ENCODE measurements at places on chromosomes 1 and 21.

- DNase-seq, result no peak
These were observed 2.8 kb upstream of the ATF3 start for GRCh38 chr1:212605441-212606394.

DNA sequence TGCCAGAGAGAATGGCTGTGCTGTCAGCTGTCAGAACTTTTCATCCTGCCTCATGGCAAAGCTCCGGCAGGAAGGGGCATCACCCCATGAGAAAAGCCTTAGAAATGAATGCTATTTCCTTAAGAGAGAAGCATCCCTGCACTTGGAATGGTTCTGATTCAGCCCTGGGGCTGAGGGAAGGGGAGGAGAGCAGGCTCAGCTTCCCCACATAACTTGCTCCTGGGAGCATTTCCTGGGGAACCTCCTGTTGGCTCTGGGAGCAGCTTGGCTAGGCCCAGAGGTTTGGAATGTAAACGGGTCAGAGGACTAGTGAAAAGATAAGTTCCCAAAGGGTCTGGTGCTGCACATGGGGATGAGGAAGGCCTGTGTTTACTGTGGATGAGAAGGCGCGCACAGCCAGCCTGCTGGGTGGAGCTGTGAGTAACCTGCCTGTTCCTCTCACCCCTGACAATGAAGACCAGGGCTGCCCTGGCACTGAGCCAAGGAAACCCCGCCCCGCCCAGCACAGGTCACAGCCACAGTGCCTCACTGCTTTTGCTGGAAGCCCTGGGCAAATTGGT lies 5.0 kb downstream of the PRELP start:
- DNase-seq, result no peak

DNA sequence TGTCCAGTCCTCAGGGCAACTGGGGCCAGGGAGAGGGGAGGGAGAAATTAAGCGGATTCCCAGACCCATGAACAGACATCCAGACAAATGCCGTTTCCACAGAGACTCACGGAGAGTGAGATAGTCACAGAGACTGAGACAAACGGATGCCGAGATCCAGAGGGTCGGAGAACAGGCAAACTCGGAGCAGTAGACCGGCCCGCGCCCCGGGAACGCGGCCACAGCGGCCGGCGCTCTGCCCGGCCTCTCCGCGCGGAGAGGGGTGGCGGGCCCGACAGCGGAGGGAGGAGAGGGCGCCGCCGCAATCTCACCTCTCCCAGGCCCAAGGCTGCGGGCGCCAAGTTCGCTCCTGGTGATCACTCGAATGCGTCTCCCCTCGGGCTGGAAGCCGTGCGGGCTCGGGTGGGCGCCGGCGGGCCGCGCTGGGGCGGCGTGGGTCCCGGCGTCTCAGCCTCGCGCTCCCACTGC lies 831 bp upstream of the FOXD2 start:
- no peak for DNase-seq

- no peak for DNase-seq
These were observed 40.9 kb upstream of the RALGPS2 start for GRCh38 chr1:178684111-178684510.

DNA sequence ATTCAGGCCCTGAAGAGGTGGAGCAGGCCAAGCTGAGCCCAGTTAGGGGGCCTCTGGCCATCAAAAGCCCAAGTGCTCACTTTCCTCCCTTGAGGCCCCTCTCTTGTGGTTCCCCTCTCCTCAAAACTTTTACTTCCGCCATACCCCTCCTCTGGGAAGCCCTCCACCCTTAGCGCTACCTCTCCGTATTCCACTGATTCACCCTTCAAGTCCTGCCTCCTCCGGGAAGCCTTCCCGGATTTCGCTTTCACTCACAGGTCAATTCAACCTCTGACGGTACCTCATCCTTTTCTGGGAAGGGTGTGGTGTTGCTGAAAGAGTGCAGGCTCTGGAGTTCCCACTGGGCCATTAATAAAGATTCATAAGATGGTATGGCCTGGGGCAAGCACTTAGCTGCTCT lies 19.1 kb downstream of the SPOCD1 start:
- DNase-seq, result no peak

- peak; percentile 88 for DNase-seq
These were observed at the start of gene SETDB1 for GRCh38 chr1:150926097-150926741. Gene SETDB1, plus strand, starts transcription at chr1:150926363. Its CDS starts 1,352 bp downstream, at chr1:150927715.

DNA sequence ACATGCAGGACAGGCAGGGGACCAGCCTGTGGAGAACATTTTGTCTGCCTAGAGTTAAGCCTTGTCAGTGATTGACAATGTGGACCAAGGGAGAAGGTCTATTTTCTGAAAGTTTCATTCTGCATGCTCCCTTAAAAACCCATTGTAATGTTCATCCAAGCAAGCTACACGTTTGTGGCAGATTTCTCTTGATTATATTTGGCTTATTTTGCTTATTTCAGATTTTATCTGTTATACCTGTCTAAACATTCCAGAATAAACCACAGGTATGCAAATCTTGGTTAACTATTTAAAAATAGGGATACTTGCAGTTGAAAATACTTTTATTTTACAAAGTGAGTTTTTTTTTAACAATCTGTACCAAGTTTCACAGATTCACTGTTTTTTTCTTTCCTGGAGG lies 78.2 kb upstream of the F3 start:
- no peak for DNase-seq

GRCh38 chr21:18369115-18369514 lies 34.5 kb downstream of the TMPRSS15 start:
- no peak for DNase-seq

DNA sequence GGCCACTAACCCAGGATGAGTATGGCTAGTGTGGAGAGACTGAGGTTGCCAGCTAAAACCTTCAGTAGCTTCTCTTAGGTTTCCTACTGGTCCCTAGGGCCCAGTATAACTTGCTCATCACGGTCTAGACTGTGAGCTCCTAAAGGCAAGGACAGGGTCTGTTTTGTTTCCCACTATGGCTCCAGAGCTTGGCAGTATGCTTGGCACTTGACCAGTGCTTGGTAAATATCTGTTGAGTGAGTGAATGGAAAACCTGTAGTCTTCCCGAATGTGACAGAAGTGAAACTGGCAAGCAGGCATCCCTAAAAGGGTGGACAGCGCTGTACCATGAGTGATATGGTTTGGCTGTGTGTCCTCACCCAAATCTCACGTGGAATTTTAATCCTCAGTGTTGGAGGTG lies 13.1 kb upstream of the PARS2 start:
- DNase-seq, result no peak

DNA sequence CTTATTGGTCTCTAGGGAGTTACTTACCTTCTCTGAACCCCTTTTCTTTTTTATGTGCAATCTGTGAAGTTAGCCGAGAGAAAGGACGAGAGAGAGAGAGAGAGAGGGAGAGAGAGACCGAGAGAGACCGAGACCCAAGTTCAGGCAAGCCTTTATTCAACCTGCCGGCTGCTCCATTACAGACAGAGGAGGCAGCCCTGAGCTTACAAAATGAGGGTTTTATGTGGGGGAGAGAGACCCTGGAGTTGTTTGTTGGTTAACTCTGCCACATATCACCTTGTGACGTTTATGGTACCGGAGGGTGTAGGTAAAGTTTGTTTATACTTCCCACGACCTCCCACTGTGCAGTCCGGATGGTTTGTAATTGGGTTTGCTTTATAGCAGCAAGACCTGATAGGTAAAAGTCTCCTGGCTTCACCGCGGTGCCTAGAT lies 1.5 kb upstream of the MCOLN3 start:
- no peak for DNase-seq

DNA sequence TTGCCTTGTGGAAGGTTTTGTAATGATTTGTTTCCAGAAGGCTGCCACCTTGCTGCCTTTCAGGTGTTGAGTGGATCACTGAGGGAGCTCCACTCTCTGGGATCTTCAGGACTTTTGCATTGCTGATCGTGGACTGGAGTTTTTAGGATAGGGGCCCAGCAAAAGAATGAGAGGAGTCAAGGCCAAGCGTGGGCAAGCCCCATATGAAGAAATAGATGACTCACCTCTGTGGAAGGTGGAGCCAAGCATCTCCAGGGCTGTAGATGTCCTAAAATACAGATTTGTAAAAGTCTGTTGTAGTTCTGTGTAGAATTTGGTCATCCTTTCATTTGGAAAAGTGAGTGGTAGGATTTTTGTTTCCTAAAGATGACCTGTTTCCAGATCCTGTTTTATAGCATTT lies 67.0 kb downstream of the ST3GAL3 start:
- DNase-seq, result no peak

- no peak for DNase-seq
These were observed 47.9 kb downstream of the KLHDC7A start for GRCh38 chr1:18528616-18529015.

GRCh38 chr1:200918006-200918405 lies 23.3 kb downstream of the INAVA start:
- no peak for DNase-seq

GRCh38 chr1:87437663-87438295 lies 109.1 kb downstream of the LMO4 start:
- DNase-seq, result no peak

- DNase-seq, result no peak
These were observed 6.9 kb downstream of the TMEM81 start for GRCh38 chr1:205077158-205077933.

- no peak for DNase-seq
These were observed 24.2 kb upstream of the CR2 start for GRCh38 chr1:207429963-207430362.

DNA sequence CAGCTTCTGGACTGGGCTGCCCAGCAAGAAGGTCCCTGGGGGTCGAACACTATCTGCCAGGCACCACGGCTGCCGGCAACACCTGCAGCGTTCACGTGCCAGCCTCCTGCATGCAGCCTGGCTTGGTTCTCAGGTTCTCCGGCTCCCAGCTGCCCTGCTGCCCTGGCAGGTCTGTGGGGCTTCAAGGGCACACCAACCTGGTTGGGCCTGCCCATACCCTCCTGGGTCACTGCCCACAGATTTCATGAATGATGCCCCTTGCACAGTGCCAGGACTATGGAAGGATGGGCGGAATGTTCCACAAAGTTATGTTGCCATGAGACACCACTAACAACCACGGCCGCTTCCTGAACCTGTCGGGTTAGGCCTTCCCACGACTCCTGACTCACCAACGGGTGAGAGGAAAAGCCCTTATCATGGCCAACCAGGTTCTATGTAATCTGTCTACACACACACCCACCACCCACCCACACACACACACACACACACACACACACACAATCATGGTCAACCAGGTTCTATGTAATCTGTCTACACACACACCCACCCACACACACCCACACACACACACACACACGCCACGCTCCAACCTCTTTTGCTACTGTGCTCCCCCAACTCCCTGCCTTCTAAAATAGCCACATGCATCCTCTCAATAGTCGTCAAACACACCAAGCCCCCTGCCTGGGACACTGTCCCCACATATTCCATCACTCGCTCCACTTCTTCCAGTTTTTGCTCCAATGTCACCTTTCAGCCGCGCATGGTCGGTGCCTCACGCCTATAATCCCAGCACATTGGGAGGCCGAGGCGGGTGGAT lies 32.2 kb downstream of the HSPG2 start:
- no peak for DNase-seq

DNA sequence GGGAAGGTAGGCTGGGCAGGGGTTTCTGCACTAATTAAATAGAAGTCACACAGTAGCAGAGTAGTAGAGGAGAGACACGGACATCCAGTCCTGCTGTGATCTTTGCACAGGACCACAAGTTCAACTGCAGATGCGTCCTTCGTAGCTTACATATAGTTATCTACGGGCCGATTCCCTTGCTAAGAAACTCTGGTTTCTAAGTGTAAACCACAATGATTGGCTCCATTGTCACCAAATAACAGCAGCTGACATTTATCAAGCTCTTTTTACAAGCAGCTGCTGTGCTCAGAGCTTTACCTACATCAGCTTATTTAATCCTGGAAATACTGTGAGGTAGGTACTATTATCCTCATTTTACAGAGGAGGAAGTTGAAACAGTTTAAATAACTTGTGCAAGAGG lies 3.1 kb downstream of the SLC45A3 start:
- DNase-seq, result no peak

- DNase-seq, result no peak
These were observed at the start of gene LRRC7 for GRCh38 chr1:69567652-69568420. Gene LRRC7, plus strand, starts transcription at chr1:69567922. Its CDS starts 718 bp downstream, at chr1:69568640.

- DNase-seq, result no peak
These were observed 14.7 kb downstream of the CLSTN1 start for GRCh38 chr1:9809100-9809510.

- DNase-seq, result no peak
These were observed 8.8 kb upstream of the F3 start for GRCh38 chr1:94550396-94550795.

DNA sequence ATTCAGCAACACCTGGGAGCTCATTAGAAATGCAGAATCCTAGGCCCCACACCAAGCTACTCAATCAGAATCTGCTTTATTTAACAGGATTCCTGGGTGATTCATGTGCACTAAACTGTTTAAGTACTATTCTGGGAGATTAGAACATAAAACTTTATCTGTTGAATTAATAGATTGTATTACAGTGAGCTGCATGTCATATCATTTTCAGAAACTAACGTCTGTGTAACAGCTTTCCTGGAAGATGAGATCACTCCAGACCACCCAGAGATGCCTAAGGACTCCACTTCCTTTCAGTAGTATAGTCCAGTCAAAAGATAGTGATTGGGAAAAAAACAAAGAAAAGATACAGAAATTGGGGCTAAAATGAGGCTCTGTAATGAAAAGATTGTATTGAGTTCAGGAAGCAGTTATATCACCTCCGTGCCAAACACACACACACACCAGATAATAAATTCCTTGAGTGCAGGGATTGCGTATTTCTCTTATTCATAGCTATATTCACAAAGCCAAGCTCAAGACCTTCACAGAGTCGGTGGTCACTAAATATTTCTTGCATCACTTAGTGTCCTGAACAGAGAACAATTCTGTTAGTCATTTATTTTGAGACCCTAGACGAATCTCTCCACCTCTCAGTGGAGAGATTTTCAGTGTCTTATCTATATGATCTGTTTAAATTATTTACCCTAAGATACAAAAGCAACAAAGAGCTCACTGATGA lies 178.2 kb downstream of the DSCAM start:
- DNase-seq, result no peak

DNA sequence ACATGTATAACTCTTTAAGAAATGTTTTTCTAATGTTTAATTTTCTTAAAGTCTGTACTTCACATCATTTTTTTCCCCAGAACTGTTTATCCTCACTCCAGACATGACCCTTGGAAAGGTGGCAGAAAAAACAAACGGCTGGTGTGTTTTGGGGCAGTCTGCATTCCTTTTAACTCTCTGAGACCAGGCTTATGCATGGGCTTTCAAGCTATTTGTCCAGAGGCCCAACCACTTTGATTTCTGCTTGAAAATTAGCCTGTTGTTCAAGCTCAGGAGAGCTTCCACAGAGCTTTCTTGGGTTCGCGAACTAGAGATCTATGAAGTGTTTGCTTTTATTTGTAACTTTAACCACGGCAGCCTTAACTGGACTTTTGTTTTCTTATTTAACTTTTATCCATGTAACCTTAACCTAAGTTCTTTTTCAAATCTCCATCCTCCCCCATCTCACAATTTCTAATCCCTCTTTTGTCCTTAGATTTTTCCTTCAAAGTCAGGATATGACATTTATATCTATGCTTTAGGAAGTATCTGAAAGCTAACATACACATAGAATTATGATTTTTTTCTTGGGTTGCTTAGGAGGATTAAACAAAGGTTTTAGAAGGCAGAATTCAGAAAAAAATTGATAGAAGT lies 111.8 kb downstream of the FGGY start:
- no peak for DNase-seq

Measured in effector memory CD8-positive, alpha-beta T cell (primary cell).